ENCODE measurements at places on chromosomes 1 and 21.

- no peak for DNase-seq
Measured at GRCh38 chr1:187942986-187943385, 1114.2 kb downstream of the PLA2G4A start.

GRCh38 chr1:46183079-46183847 is 7.0 kb upstream of the P3R3URF start:
- DNase-seq: no peak

- DNase-seq: no peak
Measured at GRCh38 chr1:59641836-59642235, 172.9 kb upstream of the HOOK1 start.

DNA sequence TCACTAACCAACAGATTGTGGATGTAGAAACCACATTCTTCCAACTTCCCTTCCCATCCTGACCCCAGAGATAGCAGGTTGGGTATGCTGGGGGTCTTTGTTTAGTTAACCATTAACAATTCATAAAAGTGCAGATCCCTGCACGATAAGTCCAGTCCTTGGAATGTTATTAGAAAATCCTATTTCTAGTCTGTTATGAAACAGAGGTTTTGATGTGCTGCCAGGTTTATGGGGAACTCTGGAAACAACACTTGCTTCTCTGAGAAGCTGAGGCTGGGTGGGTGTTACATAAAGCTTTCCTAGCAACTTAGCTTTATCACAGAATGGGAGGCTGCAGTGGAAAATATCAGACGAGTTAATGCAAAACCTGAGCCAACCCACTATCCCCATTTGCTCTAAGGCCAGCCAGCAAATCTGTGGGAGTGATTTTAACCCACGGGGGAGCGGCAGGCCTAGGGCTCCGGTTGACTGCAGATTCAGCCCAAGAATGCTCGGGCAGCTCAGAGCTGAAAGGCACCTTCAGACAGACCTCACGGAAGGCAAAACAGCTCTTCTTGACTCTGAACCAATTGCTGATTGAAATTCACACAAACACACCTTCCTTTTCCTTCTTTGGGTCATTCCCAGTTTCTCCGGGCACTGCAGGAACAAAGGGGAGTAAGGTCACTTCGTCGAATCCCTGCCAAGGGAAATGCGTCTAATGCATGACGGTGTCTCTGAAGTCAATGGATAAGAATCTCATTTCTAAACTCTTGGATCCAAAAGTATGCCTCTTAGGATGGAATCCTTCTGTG is 111.7 kb upstream of the IRF2BP2 start:
- DNase-seq: no peak

DNA sequence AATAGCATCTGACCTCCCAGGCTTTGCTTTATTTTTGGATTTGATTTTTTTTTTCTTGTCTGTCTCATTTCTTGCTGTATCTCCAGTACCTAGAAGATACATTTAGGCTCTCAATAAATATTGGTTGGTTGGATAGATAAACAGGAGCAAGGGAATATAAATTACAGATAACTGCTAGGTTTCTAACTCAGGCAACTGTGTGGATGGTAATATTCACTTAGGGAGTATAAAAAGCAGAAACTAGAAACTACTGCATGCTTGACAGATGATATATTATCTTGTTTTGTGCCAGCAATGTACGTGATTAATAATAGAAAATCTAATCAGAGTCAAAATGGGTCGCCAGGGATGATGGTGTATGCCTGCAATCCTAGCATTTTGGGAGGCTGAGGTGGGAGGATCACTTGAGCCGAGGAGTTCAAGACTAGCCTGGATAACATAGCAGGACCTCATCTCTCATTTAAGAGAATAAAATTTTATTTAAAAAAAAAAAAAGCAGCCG is 31.0 kb upstream of the TARS2 start:
- no peak for DNase-seq

GRCh38 chr1:206714331-206715058 is 29.8 kb downstream of the MAPKAPK2 start:
- no peak for DNase-seq

DNA sequence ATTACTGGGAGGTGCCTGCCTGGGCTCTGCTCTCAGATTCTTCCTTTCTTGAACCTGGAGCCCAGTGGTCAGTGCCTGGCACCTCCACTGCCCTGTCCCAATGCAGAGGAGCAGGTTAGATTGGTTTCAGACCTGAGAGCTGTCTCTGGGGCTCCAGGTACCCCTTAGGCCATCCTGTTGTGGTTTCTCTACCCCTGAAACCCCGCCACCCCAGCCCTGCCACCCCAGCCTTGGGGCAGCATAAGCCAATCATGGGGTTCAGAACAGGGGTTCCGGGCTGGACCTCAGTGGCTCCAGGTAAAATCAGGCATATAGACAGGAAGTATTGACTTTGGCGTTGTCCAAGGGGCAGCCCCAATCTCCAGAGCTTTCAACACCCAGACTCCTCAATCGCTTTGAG is 3.2 kb upstream of the SLC6A9 start:
- DNase-seq: no peak

DNA sequence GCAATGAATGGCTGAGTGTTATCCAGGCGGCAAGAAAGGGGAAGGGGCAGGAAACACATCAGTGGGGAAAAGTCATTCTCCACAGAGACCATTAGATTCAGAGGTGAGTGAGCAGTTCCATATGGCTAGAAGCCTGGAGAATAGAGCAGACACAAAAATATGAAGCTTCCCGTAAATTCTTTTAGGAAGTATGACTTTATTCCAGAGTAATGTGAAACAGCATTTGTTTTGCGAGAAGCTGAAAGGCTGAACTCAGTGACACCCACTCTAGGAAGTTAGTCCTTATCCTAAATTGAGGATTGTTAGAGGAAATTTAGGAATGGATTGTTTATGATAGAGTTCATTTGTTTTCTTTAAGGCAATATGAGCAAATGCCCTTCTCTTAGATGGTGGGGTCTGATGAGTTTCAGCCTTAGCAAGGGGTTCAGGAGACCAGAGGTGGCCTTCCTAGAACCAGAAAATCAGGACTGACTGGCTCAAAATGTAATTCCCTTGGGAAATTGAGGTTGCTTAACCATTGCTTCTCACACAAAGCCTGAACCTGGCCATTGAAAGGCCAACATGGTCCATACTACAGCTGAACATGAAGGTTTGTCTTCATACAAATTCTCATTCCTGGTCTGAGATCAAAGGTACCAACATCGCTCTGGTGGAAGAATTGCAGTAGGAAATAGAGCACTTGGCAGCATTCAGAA is 167.5 kb downstream of the TPR start:
- no peak for DNase-seq

- DNase-seq: no peak
Measured at GRCh38 chr1:171988243-171988885, 147.1 kb downstream of the DNM3 start.

Measured in activated CD8-positive, alpha-beta memory T cell treated with anti-CD3 and anti-CD28 coated beads for 48 hours (primary cell).